Activated CD4-positive, alpha-beta T cell treated with anti-CD3 and anti-CD28 coated beads for 36 hours (primary cell): ENCODE measurements at places on chromosomes 5 and 9.

DNA sequence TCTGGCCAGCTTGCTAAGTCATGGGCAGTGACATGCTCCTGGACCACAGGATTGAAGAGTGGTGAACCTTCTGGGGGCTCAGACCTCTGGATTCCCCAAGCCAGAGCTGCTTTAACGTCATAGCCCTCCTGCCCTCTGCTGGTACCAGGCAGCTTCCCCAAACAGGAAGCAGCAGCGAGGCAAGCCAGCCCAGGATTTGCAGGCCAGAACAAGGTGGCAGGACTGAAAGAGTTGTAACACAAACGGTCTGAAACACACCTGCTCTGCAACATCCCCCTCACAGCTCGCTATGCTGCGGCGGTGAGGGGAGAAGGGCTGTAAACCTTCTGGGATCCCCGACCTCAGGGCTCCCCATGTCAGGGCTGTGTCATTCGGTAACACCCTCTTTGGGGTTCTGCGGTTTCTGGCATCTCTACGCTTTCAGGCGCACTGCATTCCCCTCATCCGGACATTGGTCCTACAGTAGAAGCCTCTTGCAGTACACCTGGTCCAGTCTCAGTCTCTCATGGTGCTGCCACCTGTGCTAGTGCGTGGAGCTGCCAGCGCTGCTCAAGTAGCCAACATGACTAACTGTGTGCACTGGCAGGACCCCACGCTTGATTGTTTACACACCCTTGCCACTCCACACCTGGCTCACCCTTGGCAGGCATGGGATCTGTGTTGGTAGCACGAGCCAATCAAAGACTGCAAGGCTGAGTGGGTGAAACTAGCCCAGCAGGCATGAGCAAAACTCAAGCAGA lies 893.3 kb downstream of the PTPRD start:
- no peak for DNase-seq

GRCh38 chr5:134714120-134714519 lies 24.2 kb upstream of the CAMLG start:
- DNase-seq: no peak

DNA sequence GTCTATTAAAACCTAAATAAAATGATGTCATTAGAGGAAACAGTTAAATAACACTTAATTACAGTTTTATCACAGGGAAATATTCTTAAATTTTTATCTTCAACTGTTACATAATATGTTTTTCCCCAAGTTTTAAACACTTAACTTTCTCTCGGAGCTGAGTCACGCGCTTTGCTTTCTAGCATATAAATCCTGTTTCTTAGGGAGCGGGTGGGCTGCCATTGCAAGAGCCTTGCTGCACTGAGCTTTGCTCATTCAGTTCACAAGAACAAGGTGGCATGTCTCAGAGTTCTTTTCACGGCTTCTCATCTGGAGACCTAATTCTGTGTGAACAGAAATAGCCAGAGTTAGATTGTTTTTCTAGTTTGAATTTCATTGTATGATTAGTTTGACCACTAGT lies 166.1 kb downstream of the ZSWIM6 start:
- DNase-seq: no peak

GRCh38 chr5:167816864-167817263 lies 474.6 kb upstream of the WWC1 start:
- DNase-seq: no peak

- no peak for DNase-seq
These were observed 180.8 kb downstream of the RASEF start for GRCh38 chr9:82882138-82882537.

DNA sequence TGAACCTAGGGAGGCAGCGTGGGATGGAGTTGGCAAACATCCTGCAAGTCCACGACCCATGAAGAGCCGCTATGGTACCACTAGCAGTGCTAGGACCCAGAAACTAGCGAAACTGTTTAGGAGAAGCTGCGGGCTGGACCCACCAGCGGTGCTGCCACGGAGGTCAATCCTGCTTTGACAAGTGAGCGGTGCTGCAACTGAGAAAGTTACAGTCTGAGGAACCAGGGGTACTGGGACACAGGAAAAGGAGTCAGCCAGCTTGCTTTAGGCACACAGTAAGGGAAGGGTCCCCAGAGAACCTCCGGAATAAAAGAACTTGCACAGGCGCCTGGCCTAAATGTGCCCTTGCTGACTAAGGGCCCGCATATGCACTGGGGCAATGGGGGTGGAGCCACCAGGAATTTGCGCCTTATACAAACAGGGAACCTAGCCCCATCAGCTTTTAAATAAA lies 23.6 kb upstream of the ANXA2R start:
- peak; percentile 22 for DNase-seq

GRCh38 chr9:95283673-95284072 lies 33.8 kb downstream of the FANCC start:
- no peak for DNase-seq

- DNase-seq: no peak
These were observed 22.7 kb upstream of the NDUFS4 start for GRCh38 chr5:53537711-53538110.

DNA sequence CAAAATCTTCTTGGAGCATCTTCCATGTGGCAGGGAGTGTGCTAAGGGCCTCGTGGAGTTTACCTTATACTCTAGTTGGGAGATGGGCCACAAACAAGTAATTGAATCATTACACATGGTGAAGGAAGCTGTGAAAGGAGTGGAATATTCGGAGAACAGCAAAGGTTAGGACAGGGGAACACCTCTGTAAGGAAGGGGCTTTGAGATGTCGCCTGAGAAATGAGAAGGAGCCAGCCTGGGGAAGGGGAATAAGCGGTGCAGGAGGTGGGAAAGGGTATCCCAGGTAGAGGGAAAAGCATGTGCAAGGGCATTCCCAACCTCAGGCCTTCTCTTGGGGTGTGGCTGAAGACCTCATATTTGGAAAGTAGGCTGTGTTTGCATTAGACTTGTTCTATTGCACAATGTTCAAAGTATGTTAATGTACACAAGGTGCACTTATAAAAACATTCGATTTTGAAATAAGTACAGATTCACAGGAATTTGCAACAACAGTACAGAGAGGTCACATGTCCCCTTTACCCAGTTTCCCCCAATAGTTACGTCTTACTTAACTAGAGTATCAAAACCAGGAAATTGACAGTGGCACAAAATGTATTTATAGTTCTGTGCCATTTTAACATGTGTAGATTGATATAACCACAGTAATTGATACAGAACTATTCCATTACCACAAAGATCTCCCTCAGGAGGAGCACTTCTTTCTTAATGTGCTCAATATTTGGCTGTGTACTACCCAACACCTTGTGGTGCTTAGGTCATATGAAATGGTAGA lies 2.4 kb upstream of the STOM start:
- no peak for DNase-seq

DNA sequence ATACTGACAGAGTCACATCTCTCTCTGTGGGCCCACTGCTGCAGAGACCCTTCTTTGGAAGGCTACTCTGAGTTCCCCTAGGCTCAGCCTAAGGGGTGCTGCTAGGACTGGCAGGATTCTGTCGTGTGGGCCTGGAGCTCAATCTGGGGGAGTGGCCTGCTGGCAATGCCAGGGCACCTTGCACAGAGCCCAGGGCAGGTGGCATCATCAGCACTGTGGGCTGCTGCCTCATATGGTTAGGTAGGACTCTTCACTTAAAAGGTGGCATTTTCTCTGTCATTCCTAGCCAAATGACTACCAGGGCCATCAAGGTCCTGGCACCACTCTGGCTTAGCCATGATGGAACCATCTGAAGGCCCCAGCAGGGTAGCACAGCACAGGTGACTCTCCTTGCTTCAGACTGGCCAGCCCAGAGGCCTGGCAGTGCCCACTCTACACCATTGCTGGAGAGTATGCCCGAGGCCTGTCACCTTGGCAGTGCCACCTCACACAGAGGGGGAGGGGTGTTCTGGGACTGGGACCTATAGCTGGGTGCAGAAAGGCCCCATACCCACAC lies 21.9 kb downstream of the PITX1 start:
- DNase-seq: no peak

GRCh38 chr5:175728885-175729828 lies 71.3 kb downstream of the HRH2 start:
- peak; percentile 13 for DNase-seq

- no peak for DNase-seq
These were observed 8.1 kb upstream of the ASB6 start for GRCh38 chr9:129649726-129650679.

GRCh38 chr5:68432682-68433081 lies 217.1 kb downstream of the PIK3R1 start:
- peak; percentile 48 for DNase-seq

DNA sequence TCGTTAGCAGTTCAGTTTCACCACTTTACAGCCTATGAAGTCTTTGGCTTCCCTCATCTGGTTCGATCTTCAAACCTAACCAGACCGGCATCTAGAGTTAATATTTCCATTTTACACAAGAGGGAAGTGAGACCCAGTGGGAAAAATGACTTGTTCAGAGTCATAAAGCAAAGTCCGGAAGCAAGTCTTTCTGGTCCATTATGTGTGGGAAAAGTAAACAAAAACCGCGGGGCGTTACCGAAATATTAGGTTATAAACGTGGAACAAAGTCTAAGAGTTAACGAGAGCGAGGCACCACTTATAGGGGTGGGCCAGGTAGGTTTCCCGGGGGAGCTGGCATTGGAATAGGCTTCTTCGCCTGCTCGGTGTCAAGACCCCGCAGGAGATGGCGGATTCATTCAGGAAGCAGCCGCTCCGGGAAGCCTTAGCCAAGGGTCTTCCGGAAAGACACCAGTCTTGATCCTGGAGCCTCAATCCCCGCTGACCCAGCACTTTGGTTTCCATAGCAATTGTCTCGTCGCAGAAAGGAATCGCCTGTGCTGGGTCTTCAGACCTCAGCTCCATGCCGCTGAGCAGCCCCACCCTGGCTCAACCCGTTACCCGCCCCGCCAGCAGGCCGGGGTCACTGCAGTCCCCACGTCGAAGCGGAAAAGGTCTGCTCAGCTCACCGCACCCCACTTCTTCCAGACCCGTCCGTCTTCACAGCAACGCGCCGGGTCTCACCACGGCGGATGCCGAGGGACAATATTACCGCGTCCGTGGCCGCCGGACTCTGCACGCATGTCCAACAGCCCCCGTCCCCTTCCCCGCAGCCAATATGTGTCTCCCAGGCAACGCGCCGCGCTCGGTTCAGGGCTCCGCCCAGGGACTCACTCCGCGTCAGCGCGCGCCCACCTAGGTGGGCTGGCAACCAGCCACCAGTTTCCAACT lies at the start of gene C5orf52:
C5orf52 (plus strand) TSS at position 872 of the 930 bp plus-strand sequence. CDS start 82 bp downstream, outside the sequence.
- peak; percentile 47 for DNase-seq

DNA sequence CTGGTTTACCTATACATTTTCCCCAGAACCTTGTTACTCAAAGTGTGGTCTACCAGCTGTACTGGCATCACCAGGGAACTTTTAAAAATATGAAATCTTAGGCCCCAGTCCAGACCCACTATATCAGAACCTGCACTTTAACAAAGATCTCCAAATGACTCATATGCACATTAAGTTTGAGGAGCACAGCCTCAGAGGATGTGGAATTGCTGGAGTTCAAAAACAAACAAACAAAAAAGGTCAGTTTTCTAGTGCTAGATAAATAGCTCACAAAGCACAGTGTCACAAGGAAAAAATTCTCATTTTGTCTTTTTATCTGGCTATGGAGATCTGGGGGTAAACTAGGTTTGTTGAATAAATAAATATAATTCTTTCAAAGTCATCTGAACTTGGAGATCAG lies 68.9 kb upstream of the ANKRD55 start:
- no peak for DNase-seq

DNA sequence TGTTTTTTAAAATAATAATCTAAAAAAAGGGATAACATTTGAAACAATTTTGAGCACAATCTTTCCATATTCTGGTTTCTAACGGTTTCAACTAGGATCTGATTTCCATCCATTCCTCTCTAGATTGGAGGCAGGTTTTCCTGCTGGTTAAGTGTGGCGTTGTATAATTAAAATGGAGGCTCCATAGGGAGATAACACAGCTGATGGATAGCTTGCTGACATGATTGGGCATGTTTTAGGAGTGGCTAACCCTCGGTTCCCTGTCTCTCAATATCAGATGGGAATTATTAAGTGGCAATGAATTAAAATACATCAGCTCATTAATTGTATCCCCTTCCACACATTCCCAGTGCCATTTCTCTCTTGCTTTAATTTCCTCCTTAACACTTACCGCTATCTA lies 209.0 kb downstream of the ALDH1A1 start:
- no peak for DNase-seq

DNA sequence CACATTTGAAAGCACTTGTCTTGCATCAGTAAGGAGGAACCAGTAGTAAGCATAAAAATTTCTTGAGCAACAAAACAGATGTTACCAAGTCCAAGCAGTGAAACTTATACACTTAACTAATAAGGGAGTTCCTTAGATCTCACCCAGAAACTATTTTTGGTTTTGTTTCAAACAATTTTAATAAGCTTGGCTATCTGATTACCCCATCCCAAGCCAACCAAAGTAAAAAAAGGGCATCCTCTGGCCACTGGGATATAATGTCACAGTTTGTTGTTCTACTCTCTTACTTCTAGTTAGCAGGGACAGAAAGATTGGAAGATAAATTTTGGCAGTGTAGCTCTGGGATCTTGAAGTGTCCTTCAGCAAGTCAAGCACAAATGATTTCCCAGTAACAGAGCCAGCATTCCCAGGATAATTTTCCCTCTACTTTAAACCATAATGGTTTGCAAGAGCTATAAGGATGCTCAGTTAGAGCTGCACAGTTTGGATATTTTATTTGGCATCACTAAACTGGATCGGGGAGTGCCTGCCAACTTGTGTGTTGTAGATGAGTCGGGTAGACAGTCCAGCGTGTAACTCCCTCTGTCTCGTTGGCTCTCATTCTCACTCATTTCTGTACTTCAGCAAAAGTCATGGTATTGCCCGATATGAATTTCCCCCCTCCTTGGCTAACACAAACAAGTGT lies 161.9 kb upstream of the HMHB1 start:
- no peak for DNase-seq

DNA sequence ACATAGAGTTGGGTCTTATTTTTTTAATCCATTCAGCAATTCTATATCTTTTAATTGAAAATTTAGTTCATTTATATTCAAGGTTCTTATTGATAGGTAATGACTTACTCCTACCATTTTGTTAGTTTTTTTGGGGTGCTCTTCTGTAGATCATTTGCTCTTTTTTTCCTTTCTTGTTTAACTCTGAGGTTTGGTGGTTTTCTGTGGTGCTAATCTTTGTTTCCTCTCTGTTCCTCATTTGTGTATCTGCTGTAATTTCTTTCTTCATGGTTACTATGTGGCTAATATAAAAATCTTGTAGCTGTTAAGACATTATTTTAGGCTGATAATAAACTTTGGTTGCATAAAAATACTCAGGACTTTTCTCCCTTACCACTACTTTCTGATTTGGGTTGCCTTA lies 181.6 kb upstream of the DMRTA1 start:
- DNase-seq: no peak

GRCh38 chr9:86072394-86072877 lies 26.9 kb downstream of the GOLM1 start:
- DNase-seq: no peak

- no peak for DNase-seq
These were observed 411.1 kb downstream of the ACTL7B start for GRCh38 chr9:108444400-108445358.

DNA sequence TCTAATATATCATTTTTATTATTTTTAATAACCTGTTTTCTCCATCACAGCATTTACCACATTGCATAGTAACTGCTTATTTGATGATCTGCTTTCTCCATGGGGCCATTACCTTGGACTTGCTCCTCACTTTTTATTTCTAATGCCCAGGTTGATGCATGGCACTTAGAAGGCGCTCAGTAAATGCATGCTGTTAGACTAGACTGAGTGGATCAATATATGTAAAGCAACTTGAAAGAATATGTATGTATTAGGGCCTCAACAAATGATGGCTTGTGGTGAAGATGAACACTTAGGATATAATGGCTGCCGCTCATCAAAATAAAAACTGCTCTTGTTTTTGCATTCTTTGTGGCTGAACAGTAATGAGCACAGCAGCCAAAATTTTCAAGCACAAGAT lies 5.8 kb downstream of the DAPK1 start:
- no peak for DNase-seq
